ENCODE measurements at places on chromosomes 3 and 15. TPM values are rescaled to one million over a fixed set of nuclear protein-coding genes. Genes with fewer than 3 reads are reported as not detected.
A peak's percentile ranks its signal among the peaks of the same experiment; 100 is the strongest.

DNA sequence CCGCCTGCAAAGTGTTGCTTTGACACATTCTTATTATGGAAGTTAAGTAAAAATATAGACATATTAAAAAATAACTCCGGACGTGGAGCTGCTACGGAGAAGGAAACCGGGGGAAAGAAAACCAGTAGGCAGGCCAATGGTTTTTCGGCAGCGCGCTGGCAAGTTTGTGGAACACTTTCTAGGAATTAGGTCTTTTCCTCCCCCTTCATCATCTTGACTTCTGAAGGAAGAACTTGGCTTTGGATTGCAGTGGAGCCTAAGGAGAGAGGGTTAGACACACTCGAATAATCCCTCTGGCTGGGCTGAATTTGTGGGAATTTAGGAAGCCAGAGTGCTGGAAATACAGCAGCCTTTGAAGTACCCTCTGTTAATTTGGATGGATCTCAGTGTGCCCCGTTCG is 317 bp downstream of the ROBO2 start:
- peak; percentile 62 for DNase-seq

DNA sequence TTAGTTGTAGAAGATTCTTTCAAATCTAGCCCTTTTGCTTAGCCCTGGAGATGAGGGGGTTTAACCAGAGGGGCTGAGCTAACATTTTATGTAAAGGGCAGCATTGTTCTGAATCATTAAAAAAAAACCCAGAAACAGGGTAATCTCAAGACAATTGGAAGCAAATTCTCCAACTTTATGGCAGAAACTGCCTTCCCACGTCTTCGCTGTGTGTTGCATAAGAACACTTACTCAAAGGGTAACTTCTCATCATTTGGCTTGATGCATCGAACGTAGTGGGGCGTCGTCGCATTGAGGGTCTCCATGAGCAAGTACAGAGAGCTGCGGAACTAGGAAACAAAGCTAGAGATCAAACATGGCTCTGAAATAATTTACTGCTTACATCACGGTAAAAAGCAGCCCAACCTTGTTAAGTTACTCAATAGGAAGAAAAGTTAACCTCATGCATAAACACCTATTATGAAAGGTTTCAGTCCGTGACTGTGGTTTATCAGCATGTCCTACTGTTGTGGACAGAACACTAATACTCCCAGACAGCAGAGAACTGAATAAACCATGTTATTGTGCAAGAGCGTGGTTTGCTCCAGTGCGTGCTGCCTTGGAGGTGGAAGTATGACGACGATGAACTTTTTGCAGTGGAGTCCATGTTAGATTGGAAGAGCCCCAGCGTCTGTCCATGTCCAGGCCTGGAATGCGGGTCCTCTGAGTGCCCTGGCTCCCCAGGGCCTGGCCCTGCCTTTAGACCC is 48.7 kb downstream of the MYO5C start:
- DNase-seq = peak; percentile 19

DNA sequence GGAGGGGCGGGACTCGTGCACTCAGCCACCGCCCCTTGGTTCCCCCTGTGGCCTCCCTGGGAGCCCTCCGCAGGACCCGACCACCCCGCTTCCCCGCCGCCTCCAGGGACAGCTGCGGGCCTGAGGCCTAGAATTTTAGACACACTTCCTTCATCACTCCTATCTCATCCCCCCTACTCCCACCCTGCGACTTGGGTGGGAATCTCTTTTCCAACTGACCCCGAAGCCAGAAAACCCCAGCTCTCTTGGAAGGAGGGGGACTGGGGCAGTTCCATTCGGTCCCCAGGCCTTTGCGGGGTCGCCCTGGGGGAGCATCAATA is 289 bp upstream of the TFDP2 start:
- DNase-seq = no peak

- DNase-seq = no peak
These were observed 12.6 kb downstream of the ATP2C1 start for GRCh38 chr3:130906374-130906995.

- no peak for DNase-seq
These were observed 43.7 kb upstream of the CFAP20DC start for GRCh38 chr3:59093521-59093920.

GRCh38 chr3:19427422-19428149 is 279.3 kb downstream of the KCNH8 start:
- peak; percentile 12 for DNase-seq

GRCh38 chr15:32909431-32909830 is 191.6 kb downstream of the GREM1 start:
- DNase-seq = no peak

DNA sequence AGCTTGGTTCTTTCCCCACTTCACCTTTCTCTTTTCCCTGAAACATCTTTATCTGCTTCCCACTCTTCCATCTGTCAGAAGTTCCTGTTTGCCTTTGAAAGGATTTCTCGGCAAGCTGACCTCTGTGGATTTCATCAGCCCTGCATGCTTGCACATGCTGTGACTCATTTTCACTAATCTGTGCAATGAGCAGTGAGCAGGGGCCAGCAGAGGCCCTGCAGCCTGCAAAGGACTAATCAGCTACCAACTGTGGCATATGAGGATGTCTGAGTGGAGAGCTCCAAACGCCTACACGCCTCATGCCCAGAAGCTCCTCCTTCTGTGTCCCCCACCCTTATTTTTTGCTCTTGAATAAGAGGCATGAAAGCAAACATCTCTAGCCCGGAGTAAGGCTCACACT is 333.0 kb upstream of the SEMA6D start:
- peak; percentile 30 for DNase-seq

GRCh38 chr3:178558637-178559036 is 22.4 kb downstream of the KCNMB2 start:
- DNase-seq = no peak

DNA sequence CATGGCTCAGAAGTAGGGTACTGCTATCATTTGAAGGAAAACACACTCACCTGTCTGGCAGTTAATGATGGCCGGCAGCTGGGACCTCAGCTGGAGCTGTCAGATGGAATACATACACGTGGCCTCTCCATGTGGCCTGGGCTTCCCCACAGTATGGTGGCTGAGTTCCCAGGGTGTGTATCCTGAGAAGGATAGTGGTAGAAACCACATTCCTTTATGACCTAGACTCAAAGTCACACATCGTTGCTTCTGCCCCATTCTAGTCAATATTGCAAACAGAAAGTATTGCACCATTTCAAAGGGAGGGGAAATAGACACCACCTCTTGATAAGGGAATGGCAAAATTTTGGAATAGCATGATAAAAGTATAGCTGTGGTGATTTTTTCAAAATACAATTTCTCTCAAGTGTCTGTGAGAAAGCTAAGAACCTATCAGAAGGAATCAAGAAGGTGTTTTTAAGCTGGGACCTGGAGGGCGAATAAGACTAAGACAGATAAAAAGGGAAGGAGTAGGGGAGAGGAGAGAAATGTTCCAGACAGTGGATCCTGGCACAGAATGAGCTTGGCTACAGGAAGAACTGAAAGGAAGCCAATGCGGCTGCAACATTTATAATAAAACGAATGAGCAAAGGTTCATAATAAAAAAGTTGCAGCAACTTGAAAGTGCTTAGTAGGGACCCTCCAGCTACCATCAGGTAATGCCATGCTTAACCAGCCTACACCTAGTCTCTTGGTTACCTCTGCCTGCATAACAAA is 40.1 kb upstream of the GALNT15 start:
- DNase-seq = no peak

- DNase-seq = no peak
These were observed 55.8 kb upstream of the TSPAN3 start for GRCh38 chr15:77126529-77127326.

DNA sequence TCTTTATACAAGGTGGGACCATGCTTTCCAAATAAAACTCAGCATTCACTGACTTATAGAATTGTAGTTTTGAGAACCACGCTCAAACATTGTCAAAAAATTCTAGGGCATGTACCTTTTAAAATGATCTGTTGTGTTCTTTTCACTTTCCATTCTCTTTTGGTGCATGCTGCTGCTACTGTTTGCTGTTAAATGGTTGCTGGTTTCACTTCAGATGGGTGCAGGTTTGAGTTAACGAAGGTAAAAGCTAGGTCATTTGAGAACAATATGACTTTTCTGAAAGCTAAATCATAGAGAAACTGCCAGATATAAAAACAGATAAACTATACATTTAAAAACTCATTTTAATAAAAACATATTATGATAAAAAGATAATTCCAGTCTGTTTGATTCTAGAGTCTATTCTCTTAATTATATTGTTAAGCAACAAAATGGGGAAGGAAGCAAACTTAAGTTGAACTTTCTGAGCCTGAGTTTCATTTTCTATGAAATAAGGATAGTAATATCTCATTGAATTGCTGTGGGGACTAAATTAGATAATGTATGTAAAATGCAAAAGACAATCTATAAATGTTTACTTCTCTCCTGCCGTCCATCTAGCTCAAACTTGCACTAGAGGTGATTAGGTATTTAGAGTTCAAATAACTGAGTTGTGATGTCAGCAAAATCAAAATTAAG is 82.4 kb downstream of the OXSM start:
- DNase-seq = no peak

The SATB1 gene
- total RNA-seq = 29.0 TPM

The GOLGA6D gene
- 0.09 TPM for total RNA-seq

The GABRR3 gene
- not detected for total RNA-seq

- no peak for DNase-seq
These were observed 3.8 kb downstream of the DCBLD2 start for GRCh38 chr3:98897701-98898100.

DNA sequence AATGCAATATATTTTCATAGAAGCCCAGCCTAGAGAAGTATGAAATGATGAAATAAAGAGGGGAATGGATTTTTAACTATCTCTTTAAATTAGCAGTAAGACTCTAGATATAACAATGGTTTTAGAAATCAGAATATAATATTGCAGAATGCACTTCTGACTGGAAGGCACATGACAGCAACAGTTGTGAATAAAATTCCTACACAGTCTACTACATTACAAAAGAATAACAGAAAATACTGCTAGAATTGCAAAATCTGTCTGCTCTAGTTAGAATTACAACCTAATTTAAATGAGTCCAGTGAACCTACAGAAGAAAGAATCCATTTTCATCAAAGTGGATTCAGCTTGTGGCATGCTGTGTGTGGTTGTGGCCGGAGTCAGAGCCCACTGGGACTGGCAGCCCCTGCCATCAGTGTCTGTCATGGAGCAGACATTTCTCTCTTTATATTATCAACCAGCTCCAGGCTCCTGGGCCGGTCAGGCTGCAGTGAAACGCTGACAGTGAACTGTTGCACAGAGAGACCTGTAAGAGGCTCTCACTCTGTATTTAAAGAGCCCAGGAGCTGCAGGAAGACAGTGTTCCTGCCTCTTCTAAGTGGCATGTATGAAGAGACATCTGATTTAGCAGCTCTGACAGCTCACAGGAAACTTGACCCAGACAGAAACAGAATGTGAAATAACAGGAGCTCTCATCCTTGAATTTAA is 1523.8 kb upstream of the CADM2 start:
- DNase-seq = peak; percentile 1

DNA sequence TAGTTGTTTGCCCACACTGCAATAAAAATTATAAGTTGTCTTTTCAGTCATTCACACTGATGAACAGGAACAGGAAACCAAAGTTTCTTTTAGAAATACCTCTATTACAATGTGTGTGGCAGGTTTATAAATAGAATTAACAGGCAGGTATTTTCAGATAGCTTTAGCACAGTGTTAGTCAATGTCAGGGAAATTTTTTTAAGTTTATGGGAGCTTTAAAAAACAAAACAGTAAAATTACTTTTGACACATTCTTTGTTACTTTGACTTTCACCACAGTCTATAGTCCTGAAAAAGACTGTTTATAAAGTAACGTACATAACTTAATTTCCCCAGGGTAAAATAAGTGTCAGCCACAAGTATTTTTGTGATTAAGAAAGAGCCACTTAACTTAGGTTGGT is 38.1 kb downstream of the SERPINI1 start:
- DNase-seq = no peak

All from muscle of leg (tissue), 16 donors.